ENCODE measurements at places on chromosomes 5 and 9.

- peaks cover 38% of the 10 kb centered on the region for H3K27me3 ChIP-seq
- H3K4me1 ChIP-seq, result no peaks in the 10 kb centered on the region
- no peak for DNase-seq
- H3K36me3 ChIP-seq, result peaks cover 2% of the 10 kb centered on the region
- no peak overlapping the region for H3K27ac ChIP-seq
Measured at GRCh38 chr9:27791311-27791710, 218.0 kb upstream of the C9orf72 start.

GRCh38 chr5:171961117-171961516 lies 45.3 kb downstream of the FBXW11 start:
- peak; percentile 66 for DNase-seq
- peaks cover 58% of the 10 kb centered on the region for H3K36me3 ChIP-seq
- H3K27ac ChIP-seq, result peak overlapping the region; percentile 96
- peak overlapping the region; percentile 42 for H3K4me3 ChIP-seq
- no peaks in the 10 kb centered on the region for H3K27me3 ChIP-seq
- peaks cover 90% of the 10 kb centered on the region for H3K4me1 ChIP-seq

- H3K4me3 ChIP-seq, result no peak overlapping the region
- H3K36me3 ChIP-seq, result no peaks in the 10 kb centered on the region
- H3K27me3 ChIP-seq, result no peaks in the 10 kb centered on the region
- no peaks in the 10 kb centered on the region for H3K4me1 ChIP-seq
- H3K27ac ChIP-seq, result no peak overlapping the region
Measured at GRCh38 chr9:101618698-101619097, 23.9 kb upstream of the PPP3R2 start.

DNA sequence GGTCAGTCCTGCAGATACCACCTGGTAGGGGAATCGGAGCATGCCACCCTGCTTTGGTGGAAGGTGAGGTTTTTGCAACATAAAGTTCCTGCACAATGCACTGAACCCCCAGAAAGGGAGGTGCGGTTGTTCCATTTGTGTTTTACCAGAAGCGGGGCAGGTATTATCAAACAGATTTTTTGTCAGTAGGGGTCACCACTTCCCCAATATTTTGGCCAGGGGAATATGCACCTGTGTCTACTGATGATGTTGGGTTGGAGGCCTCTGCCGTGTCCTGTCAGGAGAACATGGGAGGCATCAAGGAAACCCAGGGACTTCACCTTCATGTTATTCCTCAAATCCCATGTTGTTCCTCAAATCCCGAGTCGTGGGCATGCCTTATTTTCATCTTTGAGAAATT lies 438.7 kb downstream of the NTRK2 start:
- H3K36me3 ChIP-seq, result no peaks in the 10 kb centered on the region
- no peaks in the 10 kb centered on the region for H3K4me1 ChIP-seq
- no peak overlapping the region for H3K4me3 ChIP-seq
- no peak for DNase-seq
- H3K27me3 ChIP-seq, result peaks cover 16% of the 10 kb centered on the region
- H3K27ac ChIP-seq, result no peak overlapping the region

DNA sequence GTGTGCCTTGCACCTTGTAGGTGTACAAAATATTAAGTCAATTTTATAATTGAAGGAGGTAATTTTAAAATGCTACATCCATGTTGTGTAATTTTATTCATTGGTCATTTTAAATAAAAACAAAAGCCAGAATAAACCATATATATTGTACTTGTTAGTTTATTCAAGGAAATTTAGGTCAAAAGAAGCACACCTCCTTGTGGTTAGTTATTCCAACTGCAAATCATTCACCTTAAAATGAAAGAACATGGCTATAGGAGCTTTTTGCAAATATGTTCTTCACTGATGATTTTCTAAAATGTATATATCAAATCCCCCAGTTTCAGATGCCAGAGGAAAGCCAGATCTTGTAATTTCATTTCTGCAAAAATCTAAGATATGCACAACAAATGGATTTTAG lies 5.4 kb upstream of the MOCS2 start:
- DNase-seq, result no peak
- H3K4me1 ChIP-seq, result peaks cover 10% of the 10 kb centered on the region
- H3K27ac ChIP-seq, result no peak overlapping the region

- no peak overlapping the region for H3K4me3 ChIP-seq
- DNase-seq, result peak; percentile 38
- H3K36me3 ChIP-seq, result no peaks in the 10 kb centered on the region
- no peaks in the 10 kb centered on the region for H3K27me3 ChIP-seq
Measured at GRCh38 chr9:36855448-36856315, 178.4 kb downstream of the PAX5 start.

GRCh38 chr9:37836386-37836785 lies 35.8 kb downstream of the DCAF10 start:
- no peaks in the 10 kb centered on the region for H3K27me3 ChIP-seq
- peak overlapping the region; percentile 45 for H3K27ac ChIP-seq
- no peak overlapping the region for H3K4me3 ChIP-seq

DNA sequence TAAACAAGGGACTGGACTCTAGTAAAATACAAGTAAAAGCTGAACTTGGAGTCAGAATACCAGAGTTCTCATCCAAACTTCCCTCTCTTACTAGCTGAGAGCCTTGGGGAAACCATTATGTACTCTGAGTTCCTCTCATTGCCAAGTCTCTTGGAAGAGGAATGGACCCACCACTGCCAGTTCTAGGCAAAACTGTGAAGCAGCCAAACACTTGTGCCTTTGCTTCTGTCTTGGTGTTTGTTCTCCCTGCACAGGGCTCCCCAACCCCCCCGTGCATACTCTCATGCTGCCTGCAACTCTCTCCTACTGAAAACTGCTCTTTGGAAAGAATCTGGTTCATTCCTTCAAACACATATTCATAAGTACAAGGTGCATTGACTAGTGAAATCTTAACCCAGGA lies 102.6 kb downstream of the PDZD2 start:
- no peak for DNase-seq
- H3K4me3 ChIP-seq, result no peak overlapping the region

GRCh38 chr9:3497857-3498256 lies 27.9 kb downstream of the RFX3 start:
- no peak overlapping the region for H3K4me3 ChIP-seq
- no peaks in the 10 kb centered on the region for H3K27me3 ChIP-seq
- peaks cover 27% of the 10 kb centered on the region for H3K4me1 ChIP-seq
- no peak for DNase-seq
- no peak overlapping the region for H3K27ac ChIP-seq
- H3K36me3 ChIP-seq, result peaks cover 22% of the 10 kb centered on the region

DNA sequence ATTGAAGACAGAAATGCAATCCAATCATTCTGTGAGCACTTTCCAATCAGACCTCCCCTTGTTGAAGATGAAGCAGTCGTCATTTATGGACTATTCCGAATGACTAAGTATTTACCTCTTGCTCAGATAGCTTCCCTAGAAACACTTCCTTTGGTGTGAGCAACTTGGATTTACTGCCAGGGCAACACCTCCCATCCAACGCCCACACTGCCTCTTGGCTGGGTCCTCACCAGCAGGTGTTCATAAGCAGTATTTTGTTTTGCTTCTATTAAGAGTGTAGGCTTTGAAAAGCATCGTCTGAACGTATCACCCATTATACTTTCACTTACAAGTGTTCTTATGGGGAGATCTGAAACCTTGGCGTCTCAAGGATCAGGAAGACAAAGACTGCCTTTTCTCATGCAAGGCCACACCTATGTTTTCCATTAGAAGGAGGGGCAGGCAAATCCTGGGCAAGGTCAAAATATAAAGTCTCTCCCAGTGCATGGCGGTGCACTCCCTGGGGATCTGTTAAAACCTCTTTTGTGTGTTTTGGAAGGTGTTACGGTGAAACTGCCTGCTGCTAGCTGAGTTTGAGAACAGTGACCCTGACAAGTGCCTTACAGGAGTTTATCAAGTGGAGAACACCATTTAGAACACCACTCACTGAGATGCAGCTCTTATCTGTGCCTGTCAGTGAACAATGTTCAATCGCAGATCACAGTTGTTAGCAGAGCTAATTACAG lies 10.6 kb upstream of the MARCHF3 start:
- peaks cover 1% of the 10 kb centered on the region for H3K36me3 ChIP-seq
- no peak for DNase-seq
- H3K4me3 ChIP-seq, result no peak overlapping the region
- H3K27me3 ChIP-seq, result no peaks in the 10 kb centered on the region

- peaks cover 38% of the 10 kb centered on the region for H3K4me1 ChIP-seq
- H3K36me3 ChIP-seq, result no peaks in the 10 kb centered on the region
- peak overlapping the region; percentile 86 for H3K27ac ChIP-seq
Measured at GRCh38 chr5:158514986-158515359, 584.7 kb downstream of the EBF1 start.

- H3K27ac ChIP-seq, result peak overlapping the region; percentile 93
- peak overlapping the region; percentile 63 for H3K4me3 ChIP-seq
- H3K36me3 ChIP-seq, result peaks cover 59% of the 10 kb centered on the region
- H3K27me3 ChIP-seq, result no peaks in the 10 kb centered on the region
- H3K4me1 ChIP-seq, result peaks cover 59% of the 10 kb centered on the region
- peak; percentile 73 for DNase-seq
Measured at GRCh38 chr5:151123897-151124751, 33.5 kb downstream of the ANXA6 start.

DNA sequence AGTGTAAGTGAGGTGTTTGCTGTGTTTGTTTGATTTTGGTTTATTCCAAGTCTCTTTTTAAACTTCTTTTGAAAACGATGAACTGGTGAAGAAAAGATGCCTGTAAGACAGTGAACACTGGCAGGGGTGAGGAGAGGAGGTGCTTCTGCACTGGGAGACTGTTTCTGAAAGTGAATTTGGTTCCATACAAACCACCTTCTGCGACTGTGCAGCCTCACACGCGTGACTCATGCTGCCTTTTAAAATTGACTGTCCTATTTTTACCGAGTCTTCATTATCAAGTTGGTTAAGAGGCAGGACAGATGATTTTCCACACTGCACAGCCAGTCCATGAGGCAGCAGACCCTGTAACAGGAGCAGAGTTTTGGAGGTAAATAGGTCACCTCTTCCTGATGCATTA lies 340.6 kb downstream of the MTRR start:
- no peak overlapping the region for H3K4me3 ChIP-seq
- H3K27ac ChIP-seq, result no peak overlapping the region
- no peak for DNase-seq
- H3K4me1 ChIP-seq, result no peaks in the 10 kb centered on the region
- H3K36me3 ChIP-seq, result no peaks in the 10 kb centered on the region

GRCh38 chr5:2588850-2589501 lies 162.5 kb downstream of the IRX2 start:
- H3K27ac ChIP-seq, result no peak overlapping the region
- DNase-seq, result no peak

DNA sequence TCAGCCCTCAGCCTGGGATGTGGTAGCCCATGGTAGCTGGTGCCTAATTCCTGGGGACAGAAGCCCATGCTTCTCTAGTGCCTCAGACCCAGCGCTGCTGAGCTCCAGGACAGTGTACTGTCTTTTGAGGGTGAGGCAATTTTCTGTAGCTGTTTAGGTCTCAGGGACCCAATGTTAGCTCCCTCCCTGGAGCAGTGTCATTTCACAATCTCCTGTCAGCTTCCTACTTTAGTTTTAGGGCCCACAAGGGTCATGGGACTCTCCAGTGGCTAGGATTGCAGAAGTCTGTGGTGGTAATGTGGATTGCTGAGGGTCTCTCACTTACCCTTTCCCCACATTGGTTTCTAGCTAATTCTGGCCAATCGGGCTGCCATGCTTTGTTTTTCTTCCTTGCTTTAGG lies 67.7 kb upstream of the CCL21 start:
- H3K4me3 ChIP-seq, result no peak overlapping the region
- no peak overlapping the region for H3K27ac ChIP-seq
- H3K36me3 ChIP-seq, result no peaks in the 10 kb centered on the region
- H3K4me1 ChIP-seq, result no peaks in the 10 kb centered on the region

DNA sequence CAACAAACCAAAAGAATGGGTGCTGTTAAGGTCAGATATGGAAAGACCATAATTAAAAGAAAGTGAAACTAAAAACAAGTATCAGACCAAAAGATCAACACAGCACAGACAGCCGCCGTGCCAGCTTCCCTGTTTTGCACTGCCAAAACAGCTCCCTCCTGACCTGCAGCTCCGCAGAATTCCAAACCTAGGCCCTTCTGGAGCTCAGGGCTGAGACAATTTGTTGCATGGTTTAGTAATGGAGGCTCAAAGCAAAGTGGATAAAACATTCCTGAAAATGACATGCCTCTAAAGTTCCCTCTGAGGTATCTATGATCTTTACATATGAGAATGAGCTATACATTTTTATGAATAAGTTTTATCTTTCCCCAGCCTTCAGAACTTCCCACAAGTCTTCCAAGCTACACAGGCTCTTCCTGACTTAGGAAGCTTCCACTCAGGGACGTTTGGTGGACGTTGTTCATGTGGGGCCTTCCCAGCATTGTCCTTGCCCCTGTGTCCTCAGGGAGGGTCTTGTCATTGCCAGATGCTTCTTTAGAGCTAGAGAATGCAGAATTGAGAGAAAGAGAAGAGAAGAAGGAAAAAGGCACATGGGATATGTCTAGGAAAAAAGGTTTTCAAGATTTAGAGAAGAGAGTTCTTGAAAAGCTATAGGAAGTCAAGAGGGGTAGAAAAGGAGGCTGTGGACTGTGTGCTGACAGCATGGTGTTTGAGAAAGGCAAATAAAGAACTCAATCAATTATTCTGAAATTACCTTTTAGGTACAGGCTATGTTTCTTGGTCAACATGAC lies 28.4 kb upstream of the SSBP2 start:
- no peaks in the 10 kb centered on the region for H3K27me3 ChIP-seq
- H3K4me1 ChIP-seq, result peaks cover 21% of the 10 kb centered on the region
- peak overlapping the region; percentile 77 for H3K4me3 ChIP-seq
- peaks cover 4% of the 10 kb centered on the region for H3K36me3 ChIP-seq
- peak overlapping the region; percentile 90 for H3K27ac ChIP-seq
- DNase-seq, result peak; percentile 19

- DNase-seq, result no peak
- no peaks in the 10 kb centered on the region for H3K36me3 ChIP-seq
- H3K4me1 ChIP-seq, result no peaks in the 10 kb centered on the region
- no peak overlapping the region for H3K4me3 ChIP-seq
Measured at GRCh38 chr5:58358501-58359178, 101.2 kb downstream of the PLK2 start.

DNA sequence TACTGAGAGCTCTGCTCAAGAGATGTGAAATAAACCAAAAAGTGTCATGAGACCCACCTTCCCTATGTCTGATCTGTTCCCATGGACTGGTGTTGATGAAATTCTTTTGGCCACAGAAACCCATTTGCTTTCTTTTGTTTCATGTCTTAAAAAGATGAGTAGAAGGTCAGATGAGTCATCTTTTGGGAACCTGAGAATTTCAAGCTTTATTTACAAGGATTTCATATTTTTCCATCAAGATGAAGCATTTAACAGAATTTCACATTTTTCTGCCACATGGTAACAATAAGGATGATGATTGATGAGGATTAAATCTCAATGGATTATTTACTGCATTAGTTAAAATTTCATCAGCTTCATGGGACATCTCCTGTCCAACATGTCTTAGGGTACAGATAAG lies 337.8 kb downstream of the DEPDC1B start:
- no peak for DNase-seq
- no peak overlapping the region for H3K27ac ChIP-seq
- H3K4me3 ChIP-seq, result no peak overlapping the region
- H3K36me3 ChIP-seq, result no peaks in the 10 kb centered on the region

- DNase-seq, result no peak
- no peaks in the 10 kb centered on the region for H3K36me3 ChIP-seq
Measured at GRCh38 chr5:31161781-31162181, 31.7 kb upstream of the CDH6 start.

Data from activated naive CD8-positive, alpha-beta T cell treated with anti-CD3 and anti-CD28 coated beads for 36 hours (primary cell).